H9 (cell line): ENCODE measurements at places on chromosomes 1 and 21.
A peak's percentile ranks its signal among the peaks of the same experiment; 100 is the strongest.

GRCh38 chr1:33986390-33987095, 122.7 kb downstream of the HMGB4 start:
- no peaks in the 10 kb centered on the region for H3K4me1 ChIP-seq
- no peak for DNase-seq
- H3K27ac ChIP-seq: no peak overlapping the region
- H3K27me3 ChIP-seq: no peaks in the 10 kb centered on the region
- no peak overlapping the region for H3K4me3 ChIP-seq

DNA sequence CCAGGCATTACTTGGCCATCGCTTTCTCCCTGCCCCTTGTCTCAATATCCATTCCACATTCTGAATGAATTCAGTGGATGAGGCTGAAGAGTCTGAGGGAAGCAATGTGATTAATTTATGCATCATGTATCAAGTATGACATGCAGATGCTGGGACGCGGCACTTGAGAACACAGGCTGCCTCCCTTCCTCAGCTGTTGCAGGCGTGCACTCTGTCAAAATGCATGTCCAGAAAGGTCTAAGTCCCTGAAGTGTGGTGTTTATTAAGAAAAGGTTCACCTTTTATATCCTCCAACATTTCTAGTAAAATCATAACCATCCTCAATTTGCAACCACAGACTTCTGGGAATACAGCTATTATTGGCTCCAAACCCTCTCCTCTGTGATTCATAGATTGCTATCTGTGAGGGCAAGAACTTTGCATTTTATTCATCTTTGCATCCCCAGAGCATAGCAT, 22.6 kb upstream of the RAB3GAP2 start:
- peaks cover 2% of the 10 kb centered on the region; the same call in 1 of the 2 replicates for H3K4me1 ChIP-seq
- H3K4me3 ChIP-seq: no peak overlapping the region
- H3K27ac ChIP-seq: no peak overlapping the region
- H3K36me3 ChIP-seq: no peaks in the 10 kb centered on the region
- DNase-seq: no peak

DNA sequence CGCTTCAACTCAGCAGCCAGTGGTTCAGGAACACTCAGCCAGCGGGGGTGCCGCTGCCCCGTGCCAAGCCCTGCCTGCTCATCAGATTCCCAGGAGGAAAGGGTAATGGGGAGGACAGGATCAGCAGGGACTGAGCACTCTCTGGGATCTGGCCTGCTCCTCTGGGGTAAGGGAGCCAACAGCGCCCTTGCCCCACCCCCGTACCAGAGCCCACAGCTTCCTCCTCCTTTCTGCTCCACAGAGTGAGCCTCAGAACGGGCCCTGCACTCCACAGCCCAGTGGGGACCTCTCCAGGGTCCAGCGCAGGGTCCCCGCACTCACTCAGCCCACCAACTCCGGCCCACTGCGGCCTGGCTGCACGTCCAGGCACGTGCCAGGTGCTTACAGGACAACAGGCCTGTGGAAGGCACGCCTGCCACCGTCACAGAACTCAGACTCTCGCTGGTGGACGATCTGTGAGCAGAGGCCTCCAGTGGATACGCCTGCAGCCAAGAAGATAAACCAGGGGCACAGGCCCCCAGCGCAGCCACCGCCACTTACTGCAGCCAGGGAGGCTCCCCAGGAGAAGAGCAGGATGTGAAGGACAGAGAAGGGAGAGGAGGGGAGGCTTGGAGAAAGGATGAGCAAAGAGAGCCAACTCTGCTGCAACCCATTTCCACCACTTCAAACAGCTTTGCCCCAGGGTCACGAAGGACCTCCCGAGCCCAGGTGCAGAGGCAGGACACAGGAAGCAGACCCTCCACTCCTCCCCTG, 2.1 kb downstream of the MEGF6 start:
- H3K36me3 ChIP-seq: no peaks in the 10 kb centered on the region; the same call in 1 of the 2 replicates
- no peaks in the 10 kb centered on the region; the same call in 1 of the 2 replicates for H3K27me3 ChIP-seq
- no peak overlapping the region for H3K27ac ChIP-seq
- no peaks in the 10 kb centered on the region; the same call in 1 of the 2 replicates for H3K4me1 ChIP-seq

- peaks cover 7% of the 10 kb centered on the region for H3K4me1 ChIP-seq
- H3K36me3 ChIP-seq: peaks cover 4% of the 10 kb centered on the region; the same call in 1 of the 2 replicates
- no peak for DNase-seq
- H3K27me3 ChIP-seq: no peaks in the 10 kb centered on the region
Observed at GRCh38 chr1:100441146-100441545, 88.8 kb downstream of the CDC14A start.

GRCh38 chr1:226129230-226129629, 57.3 kb downstream of the ACBD3 start:
- peaks cover 4% of the 10 kb centered on the region; the same call in 1 of the 2 replicates for H3K4me1 ChIP-seq
- H3K27ac ChIP-seq: no peak overlapping the region
- no peaks in the 10 kb centered on the region for H3K27me3 ChIP-seq
- no peak for DNase-seq

- no peak overlapping the region for H3K4me3 ChIP-seq
- DNase-seq: peak; percentile 73
- no peaks in the 10 kb centered on the region for H3K36me3 ChIP-seq
Observed at GRCh38 chr21:43611598-43612369, 47.5 kb downstream of the HSF2BP start.

DNA sequence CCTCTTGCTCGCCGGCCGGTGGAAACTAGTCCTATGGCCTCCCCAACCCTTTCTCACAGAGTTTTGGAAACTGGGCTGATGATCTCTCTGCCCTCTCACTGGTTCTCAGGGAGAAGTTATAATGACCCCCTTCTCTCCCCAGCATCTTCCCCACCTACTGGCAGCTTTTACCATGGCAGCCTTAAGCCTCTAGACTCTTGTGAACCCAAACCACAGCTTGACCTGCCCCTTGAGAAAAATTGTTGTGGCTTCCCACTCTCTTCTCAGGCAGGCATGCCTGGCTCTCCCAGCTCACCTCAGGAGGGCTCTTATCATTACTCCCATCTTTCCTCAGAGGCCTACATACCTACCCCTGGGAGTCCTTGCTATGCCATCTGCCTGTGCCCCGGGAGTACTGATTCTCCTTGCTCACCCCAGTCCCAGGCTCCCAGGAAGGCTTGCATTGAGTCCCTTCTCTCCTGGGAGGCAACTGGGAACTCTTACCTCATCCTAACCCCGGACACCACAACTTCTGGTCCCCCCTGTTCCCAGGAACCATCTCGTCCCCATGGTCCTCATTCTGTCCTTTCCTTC, 1.6 kb downstream of the NSUN4 start:
- no peaks in the 10 kb centered on the region; the same call in 1 of the 2 replicates for H3K4me1 ChIP-seq
- no peaks in the 10 kb centered on the region for H3K27me3 ChIP-seq
- peak overlapping the region; percentile 96 for H3K4me3 ChIP-seq
- H3K27ac ChIP-seq: no peak overlapping the region
- DNase-seq: no peak

DNA sequence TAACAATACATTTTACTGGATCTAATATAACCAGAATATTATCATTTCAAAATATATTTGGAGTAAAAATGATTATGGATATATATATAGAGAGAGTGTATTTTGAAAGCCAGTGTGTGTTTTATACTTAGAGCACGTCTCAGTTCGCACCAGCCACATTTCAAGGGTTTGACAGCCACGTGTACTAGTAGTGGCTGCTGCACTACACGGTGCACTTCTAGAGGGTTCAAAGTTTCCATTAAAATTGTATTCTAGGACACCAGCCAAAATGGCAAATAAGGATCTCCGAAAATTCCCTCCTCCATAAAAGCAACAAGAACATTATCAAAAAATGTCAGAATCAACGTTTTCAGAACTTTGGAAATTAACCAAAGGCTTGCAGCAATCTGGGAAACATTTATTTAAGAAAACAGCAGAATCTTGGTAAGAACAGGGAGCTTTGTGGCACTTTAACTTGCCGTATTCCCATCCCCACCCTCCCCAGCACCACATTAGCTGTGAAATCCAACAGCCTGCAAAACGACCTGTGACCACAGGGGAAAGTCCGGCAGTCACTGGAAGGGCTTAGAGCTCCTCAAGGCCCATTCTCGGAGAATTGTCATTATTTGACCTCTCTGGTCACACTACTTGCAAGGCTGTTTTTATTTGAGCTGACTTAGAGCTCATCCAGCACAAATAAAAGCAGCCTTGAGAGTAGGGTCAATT, 33.5 kb upstream of the MRPS6 start:
- no peak overlapping the region for H3K27ac ChIP-seq
- no peak overlapping the region for H3K4me3 ChIP-seq
- H3K4me1 ChIP-seq: peaks cover 5% of the 10 kb centered on the region; the same call in 1 of the 2 replicates
- no peaks in the 10 kb centered on the region for H3K27me3 ChIP-seq

DNA sequence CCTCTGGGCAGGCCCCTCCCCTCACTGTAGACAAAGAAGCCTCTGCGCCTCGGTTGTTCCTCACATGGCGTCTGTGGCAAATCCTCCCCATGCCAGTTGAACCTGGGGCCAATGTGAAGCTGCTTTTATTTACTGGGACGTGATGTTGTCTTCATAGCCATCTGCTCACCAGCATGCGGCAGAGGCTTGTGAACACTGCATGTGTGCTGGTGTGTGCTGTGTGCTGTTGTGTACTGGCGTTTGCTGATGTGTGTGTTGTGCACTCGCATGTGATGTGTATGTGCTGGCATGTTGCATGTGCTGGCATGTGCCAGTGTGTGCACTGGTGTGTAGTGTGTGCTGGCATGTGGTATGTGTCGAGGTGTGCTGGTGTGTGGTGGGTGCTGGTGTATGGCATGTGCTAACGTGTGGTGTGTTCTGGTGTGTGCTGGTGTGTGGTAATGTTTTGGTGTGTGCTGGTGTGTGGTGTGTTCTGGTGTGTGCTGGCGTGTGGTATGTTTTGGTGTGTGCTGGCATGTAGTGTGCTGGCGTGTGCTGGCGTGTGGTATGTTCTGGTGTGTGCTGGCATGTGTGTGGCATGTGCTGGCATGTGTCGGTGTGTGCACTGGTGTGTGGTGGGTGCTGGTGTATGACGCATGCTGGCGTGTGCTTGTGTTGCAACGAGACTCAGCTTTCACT, 37.2 kb upstream of the TRAPPC10 start:
- H3K4me1 ChIP-seq: no peaks in the 10 kb centered on the region
- no peak for DNase-seq
- no peaks in the 10 kb centered on the region for H3K36me3 ChIP-seq
- no peak overlapping the region for H3K27ac ChIP-seq
- no peak overlapping the region for H3K4me3 ChIP-seq

DNA sequence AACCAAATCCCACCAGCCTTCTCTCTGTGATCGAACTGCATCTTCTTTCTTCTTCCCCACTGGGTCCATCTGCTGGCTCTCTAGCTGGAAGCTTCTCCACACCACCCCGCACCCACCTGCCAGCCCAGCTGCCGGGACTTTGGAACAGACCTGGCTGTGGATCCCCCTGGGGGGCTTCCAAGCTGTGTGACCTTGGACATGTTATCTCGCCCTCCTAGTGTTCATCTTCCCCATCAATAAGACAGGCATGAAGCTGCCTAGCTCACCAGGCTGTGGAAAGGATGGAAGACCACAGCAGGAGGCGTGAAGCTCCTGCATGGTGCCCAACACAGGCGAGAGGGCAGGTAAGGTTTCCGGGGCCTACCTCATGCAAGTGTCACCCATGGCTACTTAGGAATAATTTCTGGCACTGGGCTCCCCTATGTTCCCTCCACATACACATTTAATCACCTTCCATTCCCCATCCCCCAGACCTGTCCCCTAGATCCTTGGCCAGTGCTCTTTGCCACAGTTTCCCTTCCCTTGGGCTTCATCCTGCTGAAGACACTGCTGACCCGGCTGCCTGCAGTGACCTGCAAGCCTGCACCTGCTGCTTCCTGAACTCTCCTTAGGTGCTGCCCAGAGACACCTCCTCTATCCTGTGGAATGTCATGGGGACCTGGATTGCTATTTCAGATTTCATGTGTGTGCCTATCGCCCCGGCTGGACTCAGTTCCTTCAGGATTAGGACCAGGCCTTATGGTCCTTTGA, 13.2 kb upstream of the C2CD2 start:
- no peak overlapping the region for H3K27ac ChIP-seq
- no peak for DNase-seq
- H3K4me3 ChIP-seq: no peak overlapping the region
- no peaks in the 10 kb centered on the region for H3K4me1 ChIP-seq
- H3K36me3 ChIP-seq: no peaks in the 10 kb centered on the region

- DNase-seq: no peak
- no peaks in the 10 kb centered on the region for H3K36me3 ChIP-seq
- H3K27ac ChIP-seq: no peak overlapping the region
- no peaks in the 10 kb centered on the region for H3K4me1 ChIP-seq
- H3K27me3 ChIP-seq: no peaks in the 10 kb centered on the region
- no peak overlapping the region for H3K4me3 ChIP-seq
Observed at GRCh38 chr1:70930062-70930461, 117.6 kb downstream of the PTGER3 start.

DNA sequence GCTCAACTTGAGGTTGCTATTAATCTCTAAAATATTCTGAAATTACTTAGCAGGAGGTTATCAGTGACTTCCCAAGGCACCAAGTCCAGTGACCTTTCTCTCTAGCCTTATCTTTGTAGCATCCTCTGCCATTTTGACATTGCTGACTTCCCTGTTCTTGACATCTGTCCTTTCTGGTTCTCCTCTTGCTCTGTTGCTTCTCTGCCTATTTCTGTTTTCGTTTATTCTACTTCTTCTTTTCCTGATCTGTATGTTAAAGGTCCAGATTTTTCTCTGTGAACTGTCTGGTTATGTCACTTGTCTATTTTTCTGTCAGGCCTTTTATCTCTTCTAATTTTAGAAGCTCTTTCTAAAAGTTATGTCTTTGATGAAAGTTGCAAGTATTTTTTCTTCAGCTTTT, 178.8 kb downstream of the VPS13D start:
- H3K27me3 ChIP-seq: no peaks in the 10 kb centered on the region
- DNase-seq: no peak
- H3K36me3 ChIP-seq: peaks cover 33% of the 10 kb centered on the region

DNA sequence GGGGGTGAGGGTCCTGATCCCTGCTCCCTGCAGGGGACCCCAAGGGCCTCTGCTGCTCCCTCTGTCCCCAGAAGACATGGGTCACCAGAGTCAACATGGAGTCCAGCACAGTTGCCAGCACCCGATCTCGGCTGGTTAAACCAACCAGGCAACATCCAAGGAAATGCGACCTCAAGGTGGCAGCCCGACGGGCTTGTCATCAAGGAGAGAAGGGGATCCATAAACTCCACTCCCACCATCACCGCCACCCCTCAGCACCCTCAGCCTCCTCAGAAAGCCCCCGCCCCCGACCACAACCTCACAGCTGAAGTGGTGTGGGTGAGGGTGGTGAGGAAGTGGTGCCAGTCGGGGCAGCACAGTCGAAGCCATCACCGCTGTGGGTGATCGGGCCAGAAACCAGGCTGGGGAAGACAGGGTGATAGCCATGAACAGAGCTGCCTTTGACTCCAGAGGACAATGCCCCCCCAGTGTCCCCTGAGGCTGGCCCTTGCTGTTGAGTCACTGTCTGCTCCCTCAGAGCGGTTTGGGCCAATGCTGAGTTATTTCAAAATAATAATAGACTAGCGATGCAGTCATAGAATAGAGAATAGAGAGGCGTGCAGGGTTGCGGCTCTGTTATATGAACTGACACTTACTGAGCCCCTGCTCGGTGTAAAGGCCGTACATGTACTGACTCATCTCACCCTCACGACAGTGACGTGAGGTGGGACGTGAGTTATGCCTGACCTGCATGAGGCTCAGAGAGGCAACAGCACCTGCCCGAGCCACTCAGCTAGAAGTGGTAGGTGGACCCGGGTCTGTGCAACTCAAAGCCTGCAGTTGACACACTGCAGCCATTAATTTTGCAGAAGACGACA, 88.7 kb upstream of the IFFO2 start:
- DNase-seq: peak; percentile 14
- no peak overlapping the region for H3K4me3 ChIP-seq
- H3K36me3 ChIP-seq: no peaks in the 10 kb centered on the region
